ENCODE measurements at places on chromosomes 6 and 20. TPM values are rescaled to one million over a fixed set of nuclear protein-coding genes. Genes with fewer than 3 reads are reported as not detected.

The GPR63 gene
- total RNA-seq: 1.8 TPM

GRCh38 chr20:53087037-53087777 lies 115.0 kb downstream of the TSHZ2 start:
- DNase-seq: no peak

The GJA1 gene
- 299 TPM for total RNA-seq

- DNase-seq: no peak
Observed at GRCh38 chr6:137197684-137198645, 21.2 kb downstream of the IFNGR1 start.

The PRL gene
- total RNA-seq: not detected

The KHDRBS2 gene
- total RNA-seq: not detected

GRCh38 chr6:54525731-54526130 lies 217.5 kb downstream of the TINAG start:
- DNase-seq: peak; percentile 0

The GPLD1 gene
- total RNA-seq: 1.8 TPM

The BHLHE23 gene
- total RNA-seq: not detected

The CGA gene
- total RNA-seq: not detected

The AGPAT4 gene
- total RNA-seq: 8.6 TPM

DNA sequence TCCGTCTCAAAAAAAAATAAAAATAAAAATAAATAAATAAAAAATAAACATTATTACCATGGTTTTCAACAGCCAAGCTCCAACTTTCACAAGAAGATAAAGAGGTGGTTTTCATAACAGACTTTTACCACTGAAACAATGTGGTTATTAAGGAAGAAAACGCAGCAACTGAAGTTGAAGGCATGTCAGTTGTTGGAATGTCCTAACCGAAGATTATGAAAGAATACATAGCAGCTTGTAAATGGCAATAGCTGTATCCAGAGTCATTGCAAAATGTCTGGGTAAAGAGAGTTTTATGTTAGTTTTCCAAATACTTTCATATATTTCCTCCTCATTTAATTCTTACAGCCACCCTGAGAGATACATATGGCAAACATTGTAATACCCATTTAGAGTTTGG lies 161.6 kb upstream of the MARCKS start:
- DNase-seq: no peak

DNA sequence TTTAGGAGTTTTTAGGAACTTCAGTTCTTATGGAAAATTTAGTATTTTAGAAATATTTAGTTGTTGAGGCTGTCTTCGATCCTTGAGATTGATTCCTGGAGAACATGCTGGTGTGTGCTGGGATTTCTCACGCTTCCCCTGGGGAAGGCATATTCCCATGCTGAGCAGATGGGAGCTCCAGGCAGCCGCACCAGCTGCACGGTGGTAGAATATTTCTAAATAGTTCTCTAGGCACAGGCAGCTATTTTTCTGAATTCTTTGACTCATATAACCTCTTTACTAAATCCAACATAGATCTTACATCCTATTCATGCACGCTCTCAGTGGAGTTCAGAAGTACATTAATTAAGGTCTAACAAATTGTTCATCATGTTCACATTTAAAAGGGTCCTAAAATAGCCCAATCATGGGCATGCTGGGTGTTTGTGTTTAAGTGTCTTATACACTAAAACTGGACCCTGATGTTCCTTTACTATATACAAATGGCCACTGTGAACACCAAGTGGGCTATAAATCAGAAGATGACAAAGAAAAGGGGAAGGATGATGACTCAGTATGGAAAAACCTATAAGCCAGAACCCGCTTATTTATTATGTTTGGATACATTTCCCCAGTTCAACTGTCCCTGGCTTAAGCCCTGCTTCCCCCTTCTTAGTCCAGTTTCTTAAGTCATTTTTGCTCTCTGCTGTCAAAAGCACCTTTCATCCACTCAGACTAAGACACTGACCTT lies 138.5 kb downstream of the UST start:
- DNase-seq: no peak

DNA sequence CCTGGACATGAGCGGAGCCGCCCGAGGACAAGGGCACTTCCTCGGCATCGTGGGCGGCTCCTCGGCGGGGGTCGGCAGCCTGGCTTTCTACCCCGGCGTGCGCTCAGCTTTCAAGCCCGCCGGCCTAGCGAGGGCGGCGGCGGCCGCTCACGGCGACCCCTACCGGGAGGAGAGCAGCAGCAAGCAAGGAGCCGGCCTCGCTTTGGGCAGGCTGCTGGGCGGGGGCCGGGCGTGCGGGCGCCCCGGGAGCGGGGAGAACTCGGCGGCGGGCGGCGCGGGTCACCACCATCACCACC lies 6.7 kb downstream of the PRDM13 start:
- DNase-seq: no peak

DNA sequence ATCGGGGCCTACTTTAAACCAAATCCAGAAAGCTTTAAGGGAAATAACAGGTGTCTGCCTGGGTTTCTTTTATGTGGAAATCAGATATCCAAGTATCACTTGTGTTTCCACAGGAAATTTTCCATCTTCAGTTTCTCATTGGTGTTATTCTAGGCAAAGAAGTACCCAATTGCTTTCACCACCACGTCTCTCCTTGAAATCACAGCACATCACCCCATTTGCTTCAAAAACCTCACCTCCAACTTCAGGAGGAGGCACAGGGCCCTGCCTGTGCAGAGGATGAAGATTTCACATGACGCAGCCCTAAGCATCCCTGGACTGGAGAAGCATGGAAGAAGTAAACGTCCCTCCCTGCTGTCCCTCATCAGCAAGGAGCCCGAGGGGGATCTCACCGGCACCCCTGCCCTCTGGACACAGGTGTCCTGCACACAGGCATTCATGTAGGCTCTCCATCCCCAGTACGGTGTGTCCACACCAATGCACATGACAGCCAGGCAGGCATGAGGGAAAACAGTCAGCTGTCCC lies 182.3 kb downstream of the TBXT start:
- DNase-seq: no peak

- no peak for DNase-seq
Observed at GRCh38 chr6:154625721-154626120, 107.5 kb upstream of the SCAF8 start.

- DNase-seq: no peak
Observed at GRCh38 chr6:96653181-96653580, 90.3 kb downstream of the FHL5 start.
